Activated T-helper 1 cell treated with Interleukin-2 at 50 U/mL for 16 hours (primary cell): ENCODE measurements at places on chromosomes 2 and 18.
A peak's percentile ranks its signal among the peaks of the same experiment; 100 is the strongest.

DNA sequence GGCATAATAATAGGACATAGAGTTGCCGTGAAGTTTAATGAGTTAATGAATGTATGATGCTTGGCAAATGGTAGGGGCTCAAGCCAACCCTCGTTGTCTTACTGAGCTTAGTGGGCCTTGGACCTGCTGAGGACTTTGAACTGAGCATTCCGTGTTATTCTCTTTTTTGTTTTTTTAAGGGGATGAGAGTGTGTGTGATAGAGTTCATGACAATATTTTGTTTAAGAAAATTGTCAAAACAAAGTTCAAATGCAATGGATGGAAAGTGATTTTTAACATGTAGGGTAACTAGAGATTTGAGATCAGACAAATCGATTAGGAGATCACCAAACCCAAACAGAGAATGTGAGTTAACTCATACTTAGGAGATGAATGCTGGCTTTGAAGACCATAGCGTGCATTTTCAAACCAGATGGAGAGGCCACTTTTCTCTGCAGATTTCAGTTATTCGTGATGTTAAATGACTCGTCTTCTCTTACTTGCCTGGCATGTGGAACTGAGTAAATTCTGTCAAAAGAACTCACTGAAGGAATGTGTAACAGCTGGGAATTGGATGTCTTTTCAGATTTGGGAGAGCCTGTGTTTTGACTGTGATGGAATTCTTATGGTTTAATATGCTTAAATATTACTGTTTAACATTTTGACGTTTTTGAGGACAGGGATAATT, 88.7 kb downstream of the NEDD4L start:
- DNase-seq = no peak

GRCh38 chr2:43054367-43054766, 172.0 kb downstream of the ZFP36L2 start:
- no peak for DNase-seq

GRCh38 chr18:6614952-6615351, 114.6 kb upstream of the ARHGAP28 start:
- DNase-seq = no peak

- DNase-seq = no peak
Measured at GRCh38 chr2:164252568-164253287, 368.6 kb downstream of the GRB14 start.

DNA sequence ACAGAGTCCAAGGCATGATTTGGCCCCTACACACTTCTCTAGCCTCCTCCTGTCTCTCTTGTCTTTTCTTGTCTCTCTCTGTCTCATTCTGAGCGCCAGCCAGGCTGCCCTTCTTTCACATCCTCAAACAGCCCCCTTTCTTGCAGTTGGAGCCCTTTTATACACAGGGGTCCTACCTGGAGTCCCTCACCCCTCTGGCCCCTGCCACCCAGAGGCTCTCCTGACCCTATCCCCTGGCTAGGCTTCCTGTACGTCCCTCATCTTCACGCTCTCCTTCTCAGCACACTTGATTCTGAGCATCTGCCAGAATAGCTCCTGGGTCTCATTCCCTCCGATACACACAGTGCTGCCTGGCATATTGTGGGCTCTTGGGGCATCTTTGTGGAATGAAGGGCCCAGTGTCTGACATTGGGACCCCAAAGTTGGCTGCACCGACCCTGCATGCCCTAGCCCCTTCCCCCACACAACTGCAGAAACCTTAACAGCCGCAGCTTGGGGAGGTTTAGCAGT, 261.9 kb downstream of the DYSF start:
- DNase-seq = no peak

DNA sequence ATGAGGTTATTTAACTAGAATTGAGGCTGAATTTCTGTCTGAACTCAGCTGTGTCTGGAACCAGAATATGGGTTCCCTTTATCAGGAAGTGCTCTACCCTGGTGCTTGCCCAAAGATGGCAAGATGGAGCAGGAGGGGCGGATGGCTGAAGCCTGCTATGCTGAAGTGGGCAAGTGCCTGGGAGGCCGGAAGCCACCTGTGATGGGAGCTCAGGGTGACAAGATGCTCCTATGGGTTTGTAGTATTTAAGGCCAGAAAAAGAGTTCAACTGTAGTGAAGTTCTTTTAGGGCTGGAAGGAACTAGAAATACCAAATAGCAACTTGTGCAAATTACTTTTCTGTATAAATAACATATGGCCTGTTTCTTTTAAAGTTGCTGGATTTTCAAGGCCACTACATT, 808.9 kb upstream of the RAB6C start:
- DNase-seq = no peak

DNA sequence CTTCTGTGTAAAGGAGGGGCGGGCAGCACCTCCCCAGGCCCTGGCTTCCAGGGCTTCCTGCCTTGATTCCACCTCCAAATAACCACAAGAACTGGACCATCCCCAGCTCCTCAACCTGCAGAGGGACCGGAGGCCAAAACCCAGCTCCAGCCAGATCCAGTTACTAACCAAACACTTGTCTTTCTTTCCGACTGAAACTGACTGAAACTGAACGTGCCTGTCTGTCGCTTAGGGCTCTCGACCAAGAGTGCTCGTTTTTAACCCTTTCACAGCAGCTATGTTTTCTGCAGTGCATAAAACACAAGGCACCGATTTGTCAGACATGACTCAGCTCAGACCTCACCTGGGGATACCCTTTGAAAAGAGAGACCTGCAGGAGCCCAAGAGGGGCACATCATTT, 249.9 kb upstream of the SIX2 start:
- DNase-seq = no peak

DNA sequence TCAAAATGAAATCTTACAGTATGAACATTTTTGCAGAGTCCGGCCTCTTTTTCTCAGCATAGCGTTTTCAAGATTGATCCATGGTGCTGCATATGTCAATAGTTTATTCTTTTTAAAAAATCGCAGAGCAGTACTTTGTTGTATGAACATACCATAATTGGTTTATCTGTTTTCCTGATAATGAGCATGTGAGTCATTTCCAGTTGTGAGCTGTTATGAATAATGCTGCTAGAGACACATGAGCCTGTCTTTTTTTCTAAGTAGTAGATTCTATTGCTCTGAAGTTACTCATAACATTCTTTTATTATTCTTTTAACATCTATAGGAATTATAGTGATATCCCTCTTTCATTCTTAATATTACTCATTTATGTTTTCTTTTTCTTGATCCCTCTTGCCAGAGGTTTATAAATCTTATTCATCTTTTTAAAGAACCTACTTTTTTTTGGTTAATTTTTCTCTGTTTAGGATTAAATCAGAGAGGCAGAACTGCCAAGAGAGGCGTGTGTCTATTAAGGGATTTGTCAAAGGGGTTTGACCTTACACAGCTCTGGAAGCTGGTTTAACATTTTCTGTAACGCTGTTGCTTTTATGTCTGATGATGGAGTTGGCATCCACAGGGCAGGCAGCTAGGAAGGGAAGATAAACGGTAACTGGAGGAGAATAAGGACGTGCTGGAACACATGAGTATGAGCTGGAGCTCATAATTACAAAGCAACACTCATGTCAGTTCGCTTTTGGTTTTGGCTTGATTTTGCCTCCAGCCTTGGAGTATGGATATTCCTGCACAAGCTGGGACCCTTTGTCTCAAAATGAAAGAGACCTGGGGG, 47.4 kb downstream of the MGAT5 start:
- no peak for DNase-seq

DNA sequence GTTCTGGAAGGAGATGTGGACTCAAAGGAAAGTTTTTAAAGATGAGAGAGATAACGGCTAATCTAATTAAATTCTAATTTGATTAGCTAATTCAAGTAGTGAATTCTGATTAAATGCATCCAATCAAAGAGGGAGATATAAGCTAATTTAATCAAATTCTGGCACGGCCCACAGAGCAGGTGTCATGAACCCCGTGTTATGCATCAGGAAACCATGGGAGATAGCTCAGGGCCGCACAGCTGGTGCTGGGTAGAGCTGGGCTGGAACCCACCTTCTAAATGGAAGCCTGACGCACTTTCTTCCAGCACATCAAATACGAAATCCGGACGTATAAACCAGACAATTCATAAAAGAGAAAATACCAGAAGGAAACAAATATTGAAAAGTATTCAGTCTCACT, 57.2 kb downstream of the GREB1 start:
- DNase-seq = no peak

DNA sequence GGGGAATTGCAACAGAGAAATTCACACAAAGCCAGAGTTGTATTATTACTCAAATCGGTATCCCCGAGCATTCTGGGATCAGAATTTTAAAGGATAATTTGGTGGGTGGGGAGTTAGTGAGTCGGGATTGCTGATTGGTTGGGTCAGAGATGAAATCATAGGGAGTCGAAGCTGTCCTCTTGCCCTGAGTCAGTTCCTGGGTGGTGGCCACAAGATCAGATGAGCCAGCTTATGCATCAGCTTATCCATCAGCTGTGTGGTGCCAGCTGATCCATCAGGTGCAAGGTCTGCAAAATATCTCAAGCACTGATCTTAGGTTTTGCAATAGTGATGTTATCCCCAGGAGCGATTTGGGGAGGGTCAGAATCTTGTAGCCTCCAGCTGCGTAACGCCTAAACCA, 34.3 kb upstream of the ITM2C start:
- DNase-seq = no peak

GRCh38 chr2:163370169-163370886, 365.5 kb downstream of the FIGN start:
- no peak for DNase-seq

- no peak for DNase-seq
Measured at GRCh38 chr2:2655453-2656114, 324.5 kb upstream of the MYT1L start.

DNA sequence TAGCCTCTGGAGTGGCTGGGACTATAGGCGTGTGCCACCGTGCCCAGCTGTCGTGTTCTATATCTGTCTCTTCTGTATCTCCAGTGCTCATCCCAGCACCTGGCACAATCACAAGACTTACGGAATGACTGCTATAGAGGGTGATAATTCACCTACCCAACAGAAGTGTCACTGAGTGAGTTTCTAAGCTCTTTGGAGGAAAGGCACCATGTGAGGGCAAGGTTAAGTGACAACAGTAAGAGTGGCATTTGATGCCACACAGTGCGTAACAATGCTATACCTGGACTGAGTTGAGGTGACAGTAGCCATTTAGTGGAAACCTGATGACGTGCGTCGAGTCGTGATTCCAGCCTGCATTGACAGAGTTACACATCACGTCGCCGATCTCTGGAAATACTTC, 89.0 kb downstream of the KCTD1 start:
- DNase-seq = no peak

- no peak for DNase-seq
Measured at GRCh38 chr2:77034445-77034844, 487.7 kb downstream of the LRRTM4 start.

GRCh38 chr2:239293775-239294430, 106.9 kb downstream of the HDAC4 start:
- peak; percentile 26 for DNase-seq
